BJ (cell line): ENCODE measurements at places on chromosomes 16 and 17.
A peak's percentile ranks its signal among the peaks of the same experiment; 100 is the strongest.

DNA sequence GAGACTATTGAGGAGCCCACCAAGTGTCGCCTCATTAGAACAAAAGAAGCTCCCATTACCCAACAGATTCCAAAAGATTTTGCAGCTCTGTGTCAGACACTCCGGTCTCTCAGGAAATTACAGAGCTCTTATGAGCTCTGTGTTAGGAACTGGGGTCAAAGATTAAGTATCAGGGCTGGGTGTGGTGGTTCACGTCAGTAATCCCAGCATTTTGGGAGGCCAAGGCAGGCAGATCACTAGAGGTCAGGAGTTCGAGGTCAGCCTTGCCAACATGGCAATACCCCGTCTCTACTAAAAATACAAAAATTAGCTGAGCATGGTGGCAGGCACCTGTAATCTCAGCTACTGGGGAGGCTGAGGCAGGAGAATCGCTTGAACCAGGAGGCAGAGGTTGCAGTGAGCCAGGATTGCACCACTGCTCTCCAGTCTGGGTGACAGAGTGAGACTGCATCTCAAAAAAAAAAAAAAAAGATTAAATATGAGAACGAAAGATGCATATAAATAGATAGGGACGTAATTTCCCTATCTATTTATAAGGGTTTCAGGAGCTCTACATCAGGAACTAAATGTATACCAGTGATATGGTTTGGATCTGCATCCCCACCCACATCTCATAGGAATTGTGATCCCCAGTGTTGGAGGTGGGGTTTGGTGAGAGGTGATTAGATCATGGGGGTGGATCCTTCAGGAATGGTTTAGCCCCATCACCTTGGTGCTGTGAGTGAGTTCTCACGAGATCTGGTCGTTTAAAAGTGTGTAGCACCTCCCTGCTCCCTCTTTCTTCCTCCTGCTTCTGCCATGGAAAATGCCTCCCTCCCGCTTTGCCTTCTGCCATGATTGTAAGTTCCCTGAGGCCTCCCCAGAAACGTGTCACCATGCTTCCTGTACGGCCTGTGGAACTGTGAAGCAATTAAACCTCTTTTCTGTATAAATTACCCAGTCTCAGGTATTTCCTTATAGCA lies 111.4 kb downstream of the PRKCA start:
- no peak for DNase-seq

GRCh38 chr16:8869212-8869987 lies 594 bp upstream of the CARHSP1 start:
- DNase-seq, result no peak

GRCh38 chr17:29699283-29699682 lies 76.6 kb upstream of the CORO6 start:
- no peak for DNase-seq

GRCh38 chr17:83056583-83057396 lies 22.6 kb upstream of the METRNL start:
- no peak for DNase-seq

DNA sequence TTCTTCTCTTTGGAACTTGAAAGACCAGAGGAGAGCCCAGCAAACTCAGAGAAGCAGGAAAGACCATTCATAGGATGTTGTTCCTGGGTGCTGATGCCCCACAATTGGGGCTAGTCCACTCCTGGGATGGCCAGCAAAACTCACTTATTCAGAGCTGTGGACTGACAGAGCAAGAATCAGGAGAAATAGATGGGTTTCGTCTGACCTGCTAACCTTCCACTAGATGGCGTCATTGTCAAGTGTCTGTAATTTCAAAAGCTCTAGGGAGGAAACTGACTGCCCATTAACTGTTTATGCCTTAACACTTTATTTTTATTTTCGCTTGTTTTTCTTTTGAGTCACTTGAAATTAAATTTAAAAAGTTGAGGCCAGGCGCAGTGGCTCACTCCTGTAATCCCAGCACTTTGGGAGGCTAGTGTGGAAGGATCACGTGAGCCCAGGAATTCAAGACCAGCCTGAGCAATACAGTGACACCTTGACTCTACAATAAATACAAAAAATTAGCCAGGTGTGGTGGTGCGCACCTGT lies 28.7 kb upstream of the MILR1 start:
- peak; percentile 15 for DNase-seq

DNA sequence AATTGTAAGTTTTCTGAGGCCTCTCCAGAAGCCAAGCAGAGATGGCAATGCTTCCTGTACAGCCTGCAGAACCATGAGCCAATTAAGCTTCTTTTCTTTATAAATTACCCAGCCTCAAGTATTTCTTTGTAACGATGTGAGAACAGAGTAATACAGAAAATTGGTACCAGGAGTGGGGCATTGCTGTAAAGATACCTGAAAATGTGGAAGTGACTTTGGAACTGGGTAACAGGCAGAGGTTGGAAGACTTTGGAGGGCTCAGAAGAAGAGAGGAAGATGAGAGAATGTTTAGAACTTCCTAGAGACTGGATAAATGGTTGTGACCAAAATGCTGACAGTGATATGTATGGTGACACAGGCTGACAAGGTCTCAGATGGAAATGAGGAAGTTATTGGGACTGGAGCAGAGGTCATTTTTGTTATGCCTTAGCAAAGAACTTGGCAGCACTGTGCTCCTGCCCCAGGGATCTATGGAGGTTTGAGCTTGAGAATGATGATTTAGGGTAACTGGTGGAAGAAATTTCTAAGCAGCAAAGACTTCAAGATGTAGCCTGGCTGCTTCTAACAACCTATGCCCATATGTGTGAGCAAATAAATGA lies 23.1 kb downstream of the PRDM7 start:
- DNase-seq, result no peak

- DNase-seq, result no peak
Measured at GRCh38 chr16:58318391-58318790, 23.6 kb upstream of the PRSS54 start.

DNA sequence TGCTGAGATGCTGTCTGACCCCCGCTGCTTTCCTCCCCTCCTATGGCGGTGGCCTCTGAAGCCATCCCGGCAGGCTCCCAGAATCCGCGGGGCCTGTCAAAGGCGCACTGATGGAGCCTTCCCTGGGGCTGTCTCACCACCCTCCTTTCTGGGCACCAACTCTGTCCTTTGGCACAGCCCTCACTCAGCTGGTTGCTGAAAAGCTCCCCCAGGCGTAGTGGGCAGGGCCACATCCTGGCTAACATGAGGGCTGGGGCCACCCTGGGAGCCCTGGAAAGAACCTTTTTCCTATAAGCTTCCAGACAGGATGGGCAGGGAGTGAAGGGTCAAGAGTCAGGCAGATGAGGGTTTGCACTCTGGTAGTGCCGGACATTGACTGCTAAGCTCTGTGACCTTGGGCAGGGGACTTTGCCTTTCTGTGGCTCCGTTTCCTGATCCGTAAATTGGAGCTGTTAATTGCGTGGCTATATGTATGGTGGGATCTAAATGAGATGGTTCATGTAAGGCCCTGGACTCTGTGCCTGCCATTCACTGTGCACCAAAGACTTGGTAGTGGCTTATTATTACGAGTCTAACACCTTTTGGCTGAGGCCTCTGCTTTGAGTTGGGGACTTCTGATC lies 27.6 kb upstream of the LASP1NB start:
- no peak for DNase-seq
